ENCODE measurements at places on chromosomes 4 and X.

DNA sequence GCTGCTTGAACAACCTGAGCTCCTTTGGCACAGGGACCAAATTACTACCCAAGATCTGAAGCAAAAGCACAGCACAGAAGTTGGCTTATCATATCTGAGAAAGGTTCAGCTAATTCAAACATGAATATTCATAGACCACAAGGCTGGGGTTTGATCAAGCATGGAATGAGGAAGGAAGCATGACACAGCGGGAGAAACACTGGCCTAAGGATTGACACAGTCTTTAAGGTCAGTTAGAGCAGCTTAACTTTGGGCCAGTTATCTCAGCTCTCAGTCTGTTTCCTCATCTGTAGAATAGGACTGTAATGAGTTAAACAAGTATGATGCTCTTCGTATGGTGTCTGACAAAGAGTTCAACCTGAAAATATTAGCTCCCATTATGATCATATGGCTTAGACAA, 88.5 kb upstream of the CBR4 start:
- DNase-seq, result no peak

- DNase-seq, result no peak
Observed at GRCh38 chr4:61143461-61143860, 56.7 kb upstream of the ADGRL3 start.

- no peak for DNase-seq
Observed at GRCh38 chrX:107167163-107167921, 38.9 kb downstream of the NUP62CL start.

DNA sequence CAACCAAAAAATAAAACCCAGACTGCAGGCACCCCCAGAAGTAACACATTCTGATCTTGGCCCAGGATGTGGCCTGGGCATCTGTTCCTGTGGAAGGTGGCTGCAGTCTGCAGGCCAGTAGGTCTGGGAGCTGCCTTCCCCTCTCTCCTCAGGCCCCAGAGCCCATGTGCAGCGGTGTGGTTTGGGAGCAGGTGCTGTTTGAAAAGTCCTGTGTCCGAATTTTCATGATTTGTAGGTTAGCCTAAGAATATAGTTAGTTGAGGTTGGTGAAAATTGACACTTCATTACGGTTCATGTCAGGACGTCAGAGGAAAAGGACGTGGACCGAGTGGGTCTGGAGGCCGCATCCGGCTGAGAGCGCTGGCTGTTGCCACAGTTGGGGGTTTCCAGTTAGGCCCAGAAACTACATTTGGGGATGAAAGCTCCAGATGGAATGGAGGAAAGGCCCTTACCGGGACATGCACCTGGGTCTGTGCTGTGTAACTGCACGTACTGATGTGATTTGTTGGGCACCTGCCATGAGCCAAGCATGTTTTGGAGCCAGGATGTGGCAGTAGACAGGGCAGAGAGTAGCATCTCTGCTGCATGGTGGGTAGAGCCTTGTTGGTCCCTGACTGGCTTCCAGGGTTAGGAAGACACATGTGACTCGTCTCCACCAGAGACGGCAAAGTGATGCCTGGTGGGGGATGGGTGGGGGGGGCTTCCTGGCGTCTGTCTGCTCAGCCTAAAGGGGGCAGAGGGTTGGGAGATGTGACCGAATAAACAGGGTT, 21.7 kb upstream of the HGFAC start:
- DNase-seq, result peak; percentile 28

DNA sequence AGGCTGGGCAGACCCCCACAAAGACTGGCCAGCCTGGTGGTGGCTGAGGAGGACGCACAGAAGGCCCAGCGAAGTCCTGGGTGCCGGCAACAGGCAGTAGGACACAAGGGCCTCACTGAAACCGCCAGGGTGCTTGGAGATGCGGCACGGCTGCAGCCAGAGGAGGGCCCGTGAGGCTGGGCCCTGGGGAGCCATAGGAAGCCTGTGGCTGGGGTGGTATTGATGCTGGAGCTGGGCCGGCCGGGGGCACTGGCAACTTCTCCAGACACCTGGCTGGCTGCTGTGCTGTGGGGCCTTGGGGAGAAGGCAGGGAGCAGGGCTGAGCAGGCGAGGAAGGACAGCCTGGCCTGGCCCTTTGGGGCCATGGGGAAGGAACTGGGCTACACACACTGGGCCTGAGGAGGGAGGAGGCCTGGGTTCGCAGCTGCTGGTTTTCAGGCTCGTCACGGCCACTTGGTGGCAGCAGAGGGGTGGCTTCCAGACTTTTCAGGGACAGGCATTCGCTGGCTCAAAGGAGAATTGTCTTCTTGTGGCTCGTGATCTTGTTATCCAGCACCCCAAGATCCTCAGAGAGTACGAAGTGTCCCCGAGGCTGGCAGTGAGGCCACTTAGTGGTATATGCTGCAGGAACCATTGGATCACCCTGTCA, 37.2 kb downstream of the ATP2B3 start:
- DNase-seq, result no peak

- DNase-seq, result no peak
Observed at GRCh38 chr4:112257098-112257497, 25.5 kb downstream of the AP1AR start.

DNA sequence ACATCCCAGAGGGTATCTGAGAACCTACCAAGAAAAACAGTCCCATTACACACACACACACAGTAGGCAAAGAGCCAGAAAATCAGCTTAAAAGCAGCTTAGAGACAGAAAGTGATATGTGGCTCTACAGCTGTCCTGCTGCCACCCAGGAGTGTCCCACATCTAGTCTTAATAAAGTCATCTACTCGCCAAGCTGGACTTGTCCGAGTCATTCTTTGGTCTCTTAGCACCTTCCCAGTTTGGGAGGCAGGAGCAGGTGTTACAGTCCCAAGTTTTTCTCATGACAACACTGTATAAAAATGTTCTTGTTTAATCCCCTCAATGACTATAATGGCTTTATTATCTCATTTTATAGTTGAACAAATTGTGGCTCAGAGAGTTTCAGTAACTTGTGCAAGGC, 252.5 kb upstream of the CASK start:
- DNase-seq, result no peak

DNA sequence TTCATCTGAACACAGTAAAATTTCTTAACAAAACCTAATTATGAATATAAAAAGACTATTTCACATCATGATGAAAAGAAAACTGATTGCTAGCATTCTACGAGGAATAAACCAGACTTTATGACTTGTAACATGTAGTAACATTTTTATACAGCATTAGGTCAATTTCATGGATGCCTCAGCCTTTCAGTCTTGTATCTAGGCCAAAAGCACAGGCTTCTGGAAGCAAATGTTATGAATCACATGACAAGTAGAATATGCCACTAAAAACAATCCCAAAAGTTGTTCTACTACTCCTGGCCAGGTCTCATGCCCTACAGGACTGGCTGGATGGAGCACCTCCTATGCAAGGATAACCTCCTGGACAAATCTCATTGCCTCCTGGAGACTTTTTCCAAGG, 101.2 kb downstream of the ARHGAP6 start:
- no peak for DNase-seq

GRCh38 chr4:165308606-165309005, 18.9 kb upstream of the MSMO1 start:
- DNase-seq, result no peak

- DNase-seq, result no peak
Observed at GRCh38 chr4:10640561-10641201, 43.9 kb downstream of the CLNK start.

DNA sequence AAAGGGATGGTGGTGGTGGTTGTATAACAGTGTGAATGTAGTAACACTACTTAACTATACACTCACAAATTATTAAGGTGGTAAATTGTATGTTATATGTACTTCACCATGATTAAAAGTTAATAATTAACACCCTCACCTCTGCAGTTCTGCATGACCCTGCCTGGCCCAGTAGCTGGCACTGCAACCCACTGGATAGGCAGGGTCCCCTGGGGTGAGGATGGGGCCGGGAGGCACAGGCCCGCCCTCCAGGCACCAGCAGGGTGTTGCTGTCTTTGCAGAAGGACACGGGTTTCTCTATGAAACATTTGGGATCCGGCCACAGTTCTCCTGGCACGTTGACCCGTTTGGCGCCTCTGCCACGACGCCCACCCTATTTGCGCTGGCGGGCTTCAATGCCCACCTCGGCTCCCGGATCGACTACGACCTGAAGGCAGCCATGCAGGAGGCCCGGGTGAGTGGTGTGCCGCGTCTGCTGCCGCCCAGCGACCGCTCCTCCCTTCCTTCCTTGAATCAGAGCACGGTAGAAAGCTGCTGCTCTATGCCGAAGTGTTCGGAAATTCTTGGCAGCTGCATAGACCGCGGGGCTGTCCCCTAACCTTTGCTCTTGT, 11.8 kb downstream of the MAN2B2 start:
- no peak for DNase-seq

DNA sequence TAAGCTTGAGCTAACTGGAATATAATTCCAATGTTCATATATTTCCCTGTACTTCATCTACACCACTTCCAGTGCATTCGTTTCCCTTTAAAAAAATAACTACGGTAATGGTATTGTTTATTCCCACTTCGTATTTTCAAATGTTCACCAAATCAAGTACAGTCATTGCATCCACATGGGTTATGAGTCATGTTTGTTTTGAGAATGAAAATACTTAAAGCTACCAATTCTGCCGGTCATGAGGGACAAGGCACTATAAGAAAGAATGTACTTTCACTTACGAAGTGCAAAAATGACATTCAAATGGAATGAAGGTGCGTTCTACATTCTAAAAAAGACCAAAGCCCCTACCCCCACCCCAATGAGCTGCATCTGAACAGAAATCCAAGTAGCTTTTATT, 174.4 kb upstream of the FGF13 start:
- DNase-seq, result no peak

DNA sequence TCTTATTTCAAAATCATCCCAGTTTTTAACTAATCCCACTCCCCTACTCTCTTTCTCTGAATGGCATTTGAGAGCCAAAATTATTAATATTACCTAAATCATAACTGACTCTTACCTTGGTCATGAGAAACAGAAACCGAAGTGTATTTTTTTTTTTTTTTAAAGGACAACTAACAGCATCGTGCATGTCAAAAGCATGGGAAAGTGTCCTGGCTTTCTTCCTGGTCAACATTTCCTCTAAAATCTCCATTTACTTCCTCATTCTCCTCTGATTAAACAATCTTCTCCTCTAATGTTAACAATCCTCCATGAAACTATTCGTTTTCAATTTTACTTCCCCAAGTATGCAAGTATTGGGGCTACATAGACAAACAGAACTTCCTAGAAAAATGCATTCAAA, 2.1 kb upstream of the STS start:
- DNase-seq, result no peak

DNA sequence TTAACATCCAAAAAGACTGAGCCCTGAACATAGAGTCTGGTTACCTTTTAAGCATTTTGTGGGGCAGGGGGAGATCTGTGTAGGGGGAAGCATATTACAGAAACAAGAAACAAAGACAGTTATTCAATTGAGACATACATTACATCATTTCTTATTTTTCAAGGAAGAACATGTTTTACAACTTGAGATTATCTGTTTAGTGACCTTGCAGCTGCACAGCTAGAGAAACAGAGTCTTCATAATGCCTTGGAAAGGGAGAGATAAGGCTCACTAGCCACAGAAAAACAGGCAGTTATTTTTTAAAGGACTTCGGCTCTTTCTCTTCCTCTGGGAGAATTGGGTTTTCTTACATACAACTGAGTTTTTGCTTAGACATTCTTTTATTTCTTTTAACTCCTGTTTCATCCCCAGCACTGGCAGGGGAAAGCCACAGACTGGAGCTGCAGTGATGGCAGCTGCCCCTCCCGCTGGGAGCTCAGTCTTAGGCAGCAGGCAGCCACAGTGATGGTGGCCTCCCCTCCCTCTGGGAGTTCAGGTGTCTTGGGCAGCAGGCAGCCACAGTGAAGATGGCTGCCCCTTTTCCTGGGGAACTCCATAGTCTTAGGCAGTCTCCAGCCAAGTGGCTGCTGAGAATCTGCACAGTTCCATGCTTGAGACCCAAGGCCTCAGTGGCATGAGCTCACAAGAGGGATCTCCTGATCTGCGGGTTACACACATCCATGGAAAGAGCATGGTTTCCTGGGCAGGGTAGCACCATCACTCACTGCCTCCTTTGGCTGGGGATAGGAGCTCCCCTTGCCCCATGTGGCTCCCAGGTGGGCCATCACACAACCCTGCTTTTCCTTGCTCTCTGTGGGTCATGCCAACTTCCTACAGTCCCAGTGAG, 19.4 kb upstream of the TMPRSS11F start:
- no peak for DNase-seq

- DNase-seq, result no peak
Observed at GRCh38 chrX:40644176-40644575, 3.2 kb downstream of the CXorf38 start.

DNA sequence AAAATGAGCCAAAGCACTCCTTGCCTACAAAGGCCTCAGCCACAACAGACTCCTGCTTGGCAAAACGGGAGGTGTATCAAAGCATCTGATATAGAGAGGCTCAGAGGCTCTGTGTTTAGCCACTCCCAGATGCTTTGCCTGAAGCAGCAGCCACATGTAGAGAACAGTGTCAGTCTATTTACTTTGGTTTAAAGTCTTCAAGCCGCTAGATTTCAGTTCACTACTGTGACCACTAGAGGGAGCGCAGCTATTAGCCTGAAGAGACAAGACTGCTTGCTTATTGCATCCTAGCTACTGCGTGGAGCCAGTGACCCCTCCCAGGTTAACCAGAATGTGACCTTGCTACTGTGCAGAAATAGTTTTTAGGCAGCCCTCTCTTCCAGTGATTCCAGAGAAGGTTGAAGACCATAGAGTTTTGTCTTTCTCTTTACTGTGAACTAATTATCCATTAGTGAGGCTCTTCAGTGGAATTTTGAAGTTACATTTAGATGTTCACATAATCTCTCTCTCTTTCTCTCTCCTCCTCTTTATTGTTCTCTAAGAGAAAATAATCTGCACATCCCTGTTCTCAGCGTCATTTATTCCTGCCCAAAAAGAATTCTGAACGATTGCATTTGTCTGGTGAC, 39.3 kb downstream of the BMP3 start:
- no peak for DNase-seq

DNA sequence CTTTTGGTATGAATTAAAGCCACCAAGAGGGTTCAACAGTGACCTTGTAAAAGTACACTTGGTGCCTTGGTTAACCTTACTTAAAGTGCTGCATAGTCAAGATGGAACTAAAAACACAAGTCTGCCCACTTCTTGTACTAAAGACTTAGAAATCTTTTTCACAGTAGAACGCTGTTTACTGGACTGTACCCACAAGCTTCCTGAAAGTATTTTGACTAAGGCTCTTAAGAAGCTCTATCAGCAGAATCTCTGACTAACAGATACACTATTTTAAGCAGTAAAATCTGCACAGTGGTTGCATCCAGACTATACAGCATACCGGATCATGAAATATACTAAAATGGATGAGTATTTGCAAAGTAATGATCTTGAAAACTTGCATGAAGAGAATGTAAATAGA, 7.2 kb downstream of the RAB28 start:
- DNase-seq, result no peak

DNA sequence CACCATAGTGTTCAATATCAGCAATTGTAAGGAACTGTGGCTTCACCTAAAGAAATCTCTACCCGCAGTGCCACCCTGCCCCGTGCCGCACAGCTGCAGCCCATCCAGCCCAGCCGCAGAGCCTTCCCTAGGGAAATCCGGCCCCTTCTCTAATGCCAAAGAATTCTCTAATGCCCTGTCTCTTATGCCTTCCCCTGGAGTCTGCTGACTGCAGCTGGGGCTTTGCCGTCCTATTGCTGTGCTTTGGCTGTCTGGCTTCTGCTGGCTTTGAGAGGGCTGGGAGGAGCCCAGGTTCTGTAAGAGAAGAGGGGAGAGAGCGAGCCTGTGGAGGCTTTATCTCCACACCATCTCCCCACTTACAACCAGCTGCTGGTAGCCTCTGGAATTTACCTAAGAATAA, 85.9 kb upstream of the HELT start:
- DNase-seq, result no peak
